ENCODE measurements at places on chromosomes 2 and 18. TPM values are rescaled to one million over a fixed set of nuclear protein-coding genes. Genes with fewer than 3 reads are reported as not detected.
A peak's percentile ranks its signal among the peaks of the same experiment; 100 is the strongest.

DNA sequence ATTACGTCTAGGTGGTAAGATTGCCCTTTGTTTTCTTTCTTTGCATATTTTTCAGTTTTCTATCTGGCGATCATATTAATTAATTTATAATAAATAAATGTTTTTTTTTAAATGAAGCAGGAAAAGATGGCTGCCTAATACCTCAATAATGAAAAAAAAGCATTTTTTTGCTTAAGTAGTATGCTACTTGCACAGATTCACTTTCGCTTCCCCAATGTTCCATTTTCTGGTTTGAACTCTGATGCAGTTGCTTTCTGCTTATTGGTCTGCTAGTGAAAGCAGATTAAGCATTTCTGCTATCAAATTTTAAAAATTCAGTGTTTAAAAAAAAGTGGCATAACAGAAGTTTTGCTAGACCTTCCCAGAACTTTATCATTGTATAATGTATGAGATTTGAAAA lies 11.9 kb upstream of the TMEM182 start:
- DNase-seq, result no peak
- H3K36me3 ChIP-seq, result peaks cover 5% of the 10 kb centered on the region
- no peak overlapping the region for H3K4me3 ChIP-seq
- peaks cover 6% of the 10 kb centered on the region for H3K4me1 ChIP-seq
- no peak overlapping the region for H3K27ac ChIP-seq

Gene SGPP2
- 12.4 TPM for total RNA-seq

GRCh38 chr2:98102878-98103277 lies 15.9 kb downstream of the VWA3B start:
- H3K36me3 ChIP-seq, result no peaks in the 10 kb centered on the region
- H3K27ac ChIP-seq, result no peak overlapping the region
- no peak overlapping the region for H3K4me3 ChIP-seq
- no peaks in the 10 kb centered on the region for H3K4me1 ChIP-seq

- DNase-seq, result no peak
- H3K4me1 ChIP-seq, result peaks cover 8% of the 10 kb centered on the region
- H3K27me3 ChIP-seq, result no peaks in the 10 kb centered on the region
- peaks cover 64% of the 10 kb centered on the region for H3K36me3 ChIP-seq
These were observed 102.4 kb downstream of the ICA1L start for GRCh38 chr2:202769201-202769600.

GRCh38 chr2:11767779-11768178 lies 21.3 kb downstream of the LPIN1 start:
- no peaks in the 10 kb centered on the region for H3K27me3 ChIP-seq
- no peak overlapping the region for H3K27ac ChIP-seq
- no peak for DNase-seq
- peaks cover 83% of the 10 kb centered on the region for H3K36me3 ChIP-seq
- H3K4me3 ChIP-seq, result no peak overlapping the region
- no peaks in the 10 kb centered on the region for H3K4me1 ChIP-seq

Gene GALNT1
- total RNA-seq, result 67.5 TPM

Gene ITGA4
- 89.2 TPM for total RNA-seq

Gene AKAIN1
- not detected for total RNA-seq

DNA sequence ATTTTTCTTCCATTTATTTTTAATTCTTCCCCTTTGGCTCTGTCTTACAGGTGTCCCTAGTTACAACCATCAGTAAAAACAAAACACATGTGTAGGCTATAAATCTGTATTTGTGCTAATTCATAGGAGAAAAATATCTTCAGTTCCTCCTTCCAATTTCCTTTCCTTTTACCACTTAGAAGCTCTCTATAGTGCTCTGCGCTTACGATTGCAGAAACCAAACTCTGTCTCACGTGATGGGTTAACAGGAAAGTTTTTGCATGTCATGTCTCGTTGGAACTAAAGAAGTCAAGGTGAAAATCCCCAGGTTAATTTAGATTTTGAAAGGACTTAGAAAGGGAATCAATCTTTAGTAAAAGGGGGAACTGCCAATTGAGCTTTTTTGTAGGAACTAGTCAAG lies 1390.5 kb upstream of the ZEB2 start:
- DNase-seq, result no peak
- peak overlapping the region; percentile 9 for H3K27ac ChIP-seq
- H3K4me3 ChIP-seq, result no peak overlapping the region
- no peaks in the 10 kb centered on the region for H3K36me3 ChIP-seq
- no peaks in the 10 kb centered on the region for H3K27me3 ChIP-seq

DNA sequence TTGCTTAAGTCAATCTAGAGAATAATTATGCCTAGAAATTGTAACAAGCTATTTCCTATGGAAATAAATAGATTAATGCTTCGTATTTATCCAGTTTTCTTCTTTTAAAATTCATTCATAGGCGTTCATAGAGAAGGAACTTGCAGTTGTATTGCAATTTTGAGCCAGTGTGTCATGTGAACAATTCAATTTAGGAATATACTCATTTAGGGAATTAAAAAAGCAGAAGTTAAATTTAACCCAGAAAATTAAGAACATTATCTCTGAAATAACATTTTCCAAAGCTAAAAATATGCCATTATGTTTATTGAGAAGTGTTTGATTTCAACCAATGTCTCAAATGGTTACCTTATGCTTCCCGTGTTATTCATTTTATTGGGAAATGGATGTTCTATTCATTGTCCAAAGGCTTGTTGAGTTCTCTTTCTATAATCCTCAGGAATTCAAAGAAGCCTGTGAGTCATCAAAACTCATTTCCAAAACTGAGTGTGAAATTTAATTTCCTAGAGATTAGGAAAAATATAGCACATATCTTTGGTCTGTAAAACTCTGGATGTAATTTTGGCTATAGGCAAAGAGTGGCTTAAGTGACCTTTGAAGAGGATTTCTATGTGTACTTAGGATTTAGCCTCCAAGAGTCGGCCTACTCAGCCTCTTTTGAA lies 99.7 kb downstream of the SLC8A1 start:
- no peak overlapping the region for H3K4me3 ChIP-seq
- no peaks in the 10 kb centered on the region for H3K27me3 ChIP-seq
- H3K27ac ChIP-seq, result no peak overlapping the region
- no peaks in the 10 kb centered on the region for H3K4me1 ChIP-seq

Gene CABYR
- total RNA-seq, result 2.8 TPM

DNA sequence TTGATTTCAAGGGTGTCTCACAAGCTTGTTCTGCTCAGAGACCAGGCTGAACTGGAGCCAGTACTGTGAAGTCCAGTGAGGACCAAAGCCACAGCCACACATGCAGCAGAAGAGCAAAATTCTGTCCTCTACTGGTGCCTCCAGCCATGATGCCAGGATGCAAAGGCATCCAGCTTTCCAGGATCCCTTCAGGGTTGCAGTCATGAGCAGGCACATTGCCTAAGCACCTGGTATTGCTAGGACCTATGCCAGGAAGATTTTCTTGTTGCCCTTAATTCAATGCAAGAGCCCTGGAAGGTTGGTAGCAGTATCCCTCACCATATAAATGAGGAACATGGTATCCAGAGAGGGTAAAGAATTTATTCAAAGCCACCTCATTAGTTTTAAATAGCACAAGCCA lies 78.9 kb upstream of the CYRIA start:
- DNase-seq, result no peak
- peaks cover 2% of the 10 kb centered on the region for H3K27me3 ChIP-seq
- H3K36me3 ChIP-seq, result no peaks in the 10 kb centered on the region
- H3K27ac ChIP-seq, result no peak overlapping the region

DNA sequence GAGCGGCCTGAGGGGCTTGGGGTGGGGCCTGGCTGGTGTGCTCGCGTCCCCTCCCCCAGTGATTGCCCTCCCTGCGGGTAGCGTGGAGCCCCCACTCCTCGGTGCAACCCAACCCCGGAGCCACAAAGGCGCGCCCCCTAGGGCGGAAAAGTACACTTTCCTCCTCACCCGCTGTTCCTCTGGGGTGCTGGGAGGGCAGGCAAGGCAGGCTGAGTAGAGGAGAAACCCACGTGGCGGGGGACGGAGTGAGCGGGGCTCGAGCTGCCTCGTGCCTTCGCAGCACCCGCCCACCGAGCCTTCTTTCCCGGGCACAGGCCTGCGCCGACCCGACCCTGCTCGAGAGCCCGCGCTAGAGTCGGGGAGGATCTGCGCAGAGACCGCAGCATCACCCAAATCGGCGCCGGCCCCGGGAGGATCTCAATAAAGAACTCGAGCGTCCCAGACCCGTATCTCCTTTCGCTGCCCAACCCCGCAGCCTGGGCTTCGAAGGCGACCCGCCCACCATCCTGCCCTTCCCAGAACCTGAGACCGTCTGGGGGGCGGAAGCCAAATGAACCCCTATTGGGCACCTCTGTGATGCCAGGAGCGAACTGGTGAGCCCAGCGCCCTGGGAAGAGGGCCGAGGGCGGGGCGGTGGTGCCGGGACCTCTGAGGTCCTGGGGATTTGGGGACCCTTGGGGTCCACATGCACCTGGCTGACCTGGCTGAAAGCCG lies 1.5 kb downstream of the UCN start:
- peaks cover 11% of the 10 kb centered on the region for H3K4me1 ChIP-seq
- no peak overlapping the region for H3K27ac ChIP-seq
- peak; percentile 28 for DNase-seq
- peak overlapping the region; percentile 35 for H3K4me3 ChIP-seq
- H3K27me3 ChIP-seq, result peaks cover 18% of the 10 kb centered on the region

GRCh38 chr2:201237486-201238123 lies 22.7 kb upstream of the CASP8 start:
- H3K27me3 ChIP-seq, result no peaks in the 10 kb centered on the region
- H3K27ac ChIP-seq, result peak overlapping the region; percentile 21
- DNase-seq, result no peak
- peaks cover 42% of the 10 kb centered on the region for H3K36me3 ChIP-seq
- H3K4me3 ChIP-seq, result no peak overlapping the region
